Left lung (tissue), 14 donors: ENCODE measurements at places on chromosomes 1 and 21. TPM values are rescaled to one million over a fixed set of nuclear protein-coding genes. Genes with fewer than 3 reads are reported as not detected.

DNA sequence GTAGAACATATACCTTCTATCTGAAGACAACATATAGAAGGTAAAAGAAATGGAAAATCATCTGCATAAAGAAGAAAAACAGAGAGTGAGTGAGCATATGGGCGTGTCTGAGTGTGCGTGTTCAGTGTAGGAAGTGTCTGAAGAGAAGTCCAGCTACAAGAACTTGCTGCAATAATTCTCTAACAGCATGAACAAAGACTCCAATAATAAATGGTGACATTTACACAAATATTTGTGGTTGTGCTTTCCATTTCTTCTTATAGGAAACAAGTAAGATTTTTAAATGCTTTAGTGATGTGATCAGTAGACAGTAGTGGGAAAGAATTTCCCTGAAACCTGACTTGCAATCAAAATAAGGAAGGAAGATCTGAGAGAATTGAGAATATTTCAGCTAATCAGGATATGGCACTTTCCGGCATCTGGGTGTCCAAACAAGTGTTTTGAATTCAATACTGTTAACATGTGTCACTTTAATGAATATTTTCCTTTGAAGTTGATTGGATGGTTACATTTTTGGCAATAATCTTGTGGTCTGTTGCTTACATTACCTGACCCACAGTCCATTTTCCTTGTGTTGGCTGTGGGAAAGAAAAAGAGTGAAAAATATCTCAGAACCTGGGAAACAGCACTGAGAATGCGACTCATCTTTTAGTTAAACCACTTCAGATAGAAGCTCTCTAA lies 154.0 kb downstream of the TGFB2 start:
- no peak for DNase-seq

GRCh38 chr1:7683521-7683920 lies 87.6 kb upstream of the VAMP3 start:
- no peak for DNase-seq

DNA sequence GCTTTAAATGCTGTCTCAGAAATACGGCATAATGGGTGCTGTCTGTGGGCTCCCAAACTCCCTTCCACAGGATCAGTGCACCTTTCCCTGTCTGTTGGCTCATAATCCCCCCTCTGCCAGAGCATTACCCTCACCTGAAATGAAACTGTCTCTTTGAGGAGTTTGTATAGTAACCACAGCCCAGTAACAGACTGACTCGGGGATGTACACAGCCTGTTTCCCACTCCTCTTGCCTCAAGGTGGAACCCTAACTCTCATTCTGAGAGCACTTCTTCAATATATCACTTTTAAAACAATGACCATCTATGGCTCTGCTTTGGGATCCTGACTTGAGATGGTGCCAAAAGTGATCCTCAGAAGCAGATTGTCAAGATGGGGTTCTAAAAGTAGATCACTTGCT lies 332.5 kb downstream of the AMY1C start:
- no peak for DNase-seq

GRCh38 chr1:175129997-175130648 lies 62.5 kb downstream of the KIAA0040 start:
- no peak for DNase-seq

GRCh38 chr1:178046591-178047270 lies 47.2 kb upstream of the RASAL2 start:
- no peak for DNase-seq

GRCh38 chr1:29470087-29470787 lies 233.9 kb downstream of the PTPRU start:
- no peak for DNase-seq

GRCh38 chr1:47772960-47773682 lies 224.1 kb downstream of the TRABD2B start:
- DNase-seq: no peak

- DNase-seq: no peak
Observed at GRCh38 chr21:36663033-36663855, 35.7 kb upstream of the SIM2 start.

DNA sequence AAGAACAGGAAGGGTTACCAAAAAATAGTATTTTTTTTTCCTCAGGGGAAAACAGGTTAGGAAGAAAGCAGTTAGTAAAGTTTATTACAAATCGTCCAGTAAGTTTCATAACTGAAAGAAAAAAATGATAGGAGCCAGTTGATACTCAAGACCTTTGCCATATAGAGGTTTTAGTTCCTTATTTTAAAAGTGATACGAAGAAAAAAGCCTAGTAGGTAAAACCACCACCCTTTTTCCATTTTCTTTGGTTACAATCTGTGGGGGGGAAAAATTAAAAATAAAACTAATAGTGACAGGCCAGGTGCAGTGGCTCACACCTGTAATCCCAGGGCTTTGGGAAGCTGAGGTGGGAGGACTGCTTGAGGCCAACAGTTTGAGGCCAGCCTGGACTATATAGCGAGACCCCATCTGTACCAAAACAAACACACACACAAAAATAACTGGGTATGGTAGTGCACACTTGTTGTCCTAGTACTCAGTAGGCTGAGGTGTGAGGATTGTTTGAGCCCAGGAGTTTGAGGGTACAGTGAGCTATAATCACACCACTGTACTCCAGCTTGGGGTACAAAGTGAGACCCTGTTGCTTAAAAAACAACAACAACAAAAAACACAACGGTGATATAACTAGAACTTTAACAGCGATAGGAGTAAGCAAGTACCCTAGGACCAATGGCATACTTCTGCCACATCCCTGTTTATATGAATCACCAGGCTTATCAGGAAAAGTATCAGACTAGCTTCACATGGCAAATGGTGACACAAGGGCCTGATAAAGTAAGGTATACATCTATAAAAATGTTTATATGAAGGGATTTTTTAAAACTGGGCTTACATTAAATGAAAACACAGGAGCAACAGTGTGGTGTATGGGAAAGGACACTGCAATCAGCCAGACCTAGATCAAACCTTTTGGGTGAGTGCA lies 5.4 kb downstream of the TMEM59 start:
- no peak for DNase-seq

GRCh38 chr1:9670085-9670484 lies 18.6 kb downstream of the PIK3CD start:
- no peak for DNase-seq

- DNase-seq: no peak
Observed at GRCh38 chr1:59015708-59016107, 231.9 kb upstream of the JUN start.

DNA sequence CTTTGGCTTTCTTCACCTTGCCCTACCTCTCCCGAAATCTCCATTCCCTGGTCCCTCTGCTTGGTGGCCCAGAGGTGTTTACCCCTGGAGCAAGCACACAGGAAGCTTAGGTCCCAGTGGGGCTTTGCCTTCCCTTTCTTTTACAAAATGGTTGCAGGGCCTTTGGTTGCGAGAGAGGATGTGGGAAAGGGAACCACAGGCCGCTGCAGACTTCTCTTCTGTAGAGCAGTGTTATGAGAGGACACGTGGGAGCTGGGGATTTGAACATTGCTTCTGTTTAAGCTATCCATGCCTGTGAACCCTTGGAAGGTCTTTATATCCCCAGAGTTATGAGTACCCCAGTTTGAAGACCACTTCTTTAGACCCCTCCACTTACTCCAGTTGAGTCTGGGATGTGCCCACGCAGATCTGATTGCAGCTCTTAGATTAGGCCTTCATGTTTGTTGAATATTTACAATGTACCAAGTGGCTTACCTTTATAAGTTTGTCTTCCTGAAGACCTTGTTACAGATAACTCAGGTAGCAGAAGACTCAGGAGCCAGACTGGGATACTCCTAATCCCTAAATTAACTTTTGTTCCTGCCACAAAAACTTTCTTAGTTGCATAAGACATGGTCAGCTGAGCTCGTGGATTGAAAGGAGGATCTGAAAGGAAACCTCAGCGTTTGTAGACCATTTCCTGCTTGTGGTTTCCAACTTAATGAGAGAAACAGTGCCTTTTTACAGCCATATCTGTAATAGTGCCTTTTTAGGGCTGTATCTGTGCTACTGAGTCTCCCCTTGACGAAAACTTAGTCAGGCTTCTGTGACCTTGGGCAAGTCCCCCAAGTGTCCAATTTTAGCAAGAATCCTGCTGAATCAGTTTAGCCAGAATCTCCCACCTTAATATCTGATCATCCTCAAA lies 21.9 kb upstream of the IVNS1ABP start:
- DNase-seq: peak; percentile 64

DNA sequence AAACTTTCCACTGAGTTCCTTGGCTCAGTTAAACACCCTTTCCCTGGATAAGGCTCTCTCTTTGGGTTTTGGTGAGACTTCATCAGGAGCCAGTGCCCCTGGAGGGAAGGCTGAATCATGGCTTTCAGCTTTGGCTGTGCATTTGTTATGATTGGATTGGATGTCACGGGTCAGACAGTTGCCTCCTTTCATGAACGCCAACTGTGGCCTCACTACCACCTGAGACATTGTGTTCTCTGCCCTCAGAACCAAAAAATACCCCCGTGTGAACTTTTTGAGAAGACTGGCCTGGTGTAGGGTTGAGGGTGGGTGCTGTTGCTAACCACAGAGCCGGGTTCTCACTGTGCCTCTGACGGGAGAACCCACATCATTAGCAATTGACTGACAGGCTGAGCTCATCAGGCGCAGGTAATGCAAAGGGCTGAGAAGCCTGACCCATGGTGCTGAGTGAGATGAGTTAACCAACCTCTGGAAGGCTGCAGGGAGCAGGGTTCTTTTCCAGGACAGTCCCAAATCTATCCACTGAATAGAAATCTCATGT lies 65.6 kb downstream of the HHAT start:
- no peak for DNase-seq

DNA sequence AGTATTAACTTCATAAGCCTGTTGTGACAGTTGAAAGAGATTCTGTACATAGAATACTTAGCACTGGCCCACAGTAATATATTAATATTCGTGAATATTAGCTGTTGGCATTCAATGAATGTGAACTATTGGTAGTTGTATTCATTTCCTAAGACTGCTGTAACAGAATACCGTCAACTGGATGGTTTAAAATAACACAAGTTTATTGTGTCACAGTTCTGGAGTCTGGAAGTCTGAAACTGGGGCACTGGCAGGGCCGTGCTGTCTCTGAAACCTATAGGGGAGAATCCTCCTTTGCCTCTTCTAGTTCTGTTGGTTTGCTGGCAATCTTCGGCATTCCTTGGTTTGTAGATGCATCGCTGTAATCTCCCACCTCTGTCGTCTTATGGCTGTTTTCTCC lies 47.5 kb downstream of the OLFML3 start:
- no peak for DNase-seq

DNA sequence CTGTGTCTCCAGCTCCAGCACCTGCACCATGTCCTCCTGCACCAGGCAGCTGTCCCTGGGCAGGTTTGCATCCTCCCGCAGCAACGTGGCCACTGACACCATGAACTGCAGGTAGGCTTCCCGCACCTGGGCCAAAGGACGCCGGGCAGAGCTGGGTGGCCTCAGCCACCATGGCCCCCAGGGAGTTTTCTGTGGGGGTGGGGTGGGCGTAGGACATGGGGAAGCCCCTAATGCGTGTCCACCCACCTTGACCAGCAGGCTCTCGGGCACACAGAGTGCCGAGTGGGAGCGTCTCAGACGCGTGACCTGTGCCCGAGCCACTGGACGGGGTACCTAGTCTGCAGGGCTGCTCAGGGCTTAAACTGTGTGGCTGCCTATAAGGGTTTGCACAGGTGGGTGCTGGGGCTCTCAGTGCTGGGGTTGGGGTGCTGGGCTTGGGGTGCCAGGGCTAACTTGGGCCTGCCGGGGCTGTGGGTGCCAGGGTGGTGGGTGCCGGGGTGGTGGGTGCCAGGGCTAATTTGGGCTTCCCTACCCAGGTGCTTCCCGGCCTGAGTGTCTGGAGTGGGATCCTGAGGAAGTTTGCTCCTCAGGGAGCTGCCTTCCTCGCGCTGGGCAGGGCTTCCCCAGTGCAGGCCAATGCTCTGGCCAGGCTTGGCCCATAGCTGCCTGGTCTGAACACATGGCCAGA lies 17.7 kb downstream of the PRXL2B start:
- no peak for DNase-seq

- DNase-seq: no peak
Observed at GRCh38 chr1:82813386-82813785, 1012.7 kb downstream of the ADGRL2 start.

DNA sequence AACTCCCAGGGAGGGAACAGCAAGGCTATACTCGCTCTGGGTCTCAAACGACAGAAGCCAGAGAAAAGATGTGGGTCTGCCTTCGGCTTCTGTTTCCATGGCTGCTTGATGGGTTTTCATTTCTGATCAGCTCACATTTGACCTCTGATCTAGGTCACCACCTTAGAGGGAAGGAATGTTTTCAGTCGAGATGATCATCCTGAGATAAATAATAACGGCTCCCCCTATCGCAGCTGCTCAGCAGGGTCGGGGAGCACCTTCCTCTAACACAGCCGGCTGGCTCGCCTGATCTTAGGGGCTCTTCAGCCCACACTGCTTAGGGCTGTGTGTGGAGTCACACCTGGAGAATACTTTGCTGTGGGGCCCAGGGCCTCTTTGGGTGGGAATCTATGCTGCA lies 53.1 kb upstream of the ZNF648 start:
- no peak for DNase-seq

DNA sequence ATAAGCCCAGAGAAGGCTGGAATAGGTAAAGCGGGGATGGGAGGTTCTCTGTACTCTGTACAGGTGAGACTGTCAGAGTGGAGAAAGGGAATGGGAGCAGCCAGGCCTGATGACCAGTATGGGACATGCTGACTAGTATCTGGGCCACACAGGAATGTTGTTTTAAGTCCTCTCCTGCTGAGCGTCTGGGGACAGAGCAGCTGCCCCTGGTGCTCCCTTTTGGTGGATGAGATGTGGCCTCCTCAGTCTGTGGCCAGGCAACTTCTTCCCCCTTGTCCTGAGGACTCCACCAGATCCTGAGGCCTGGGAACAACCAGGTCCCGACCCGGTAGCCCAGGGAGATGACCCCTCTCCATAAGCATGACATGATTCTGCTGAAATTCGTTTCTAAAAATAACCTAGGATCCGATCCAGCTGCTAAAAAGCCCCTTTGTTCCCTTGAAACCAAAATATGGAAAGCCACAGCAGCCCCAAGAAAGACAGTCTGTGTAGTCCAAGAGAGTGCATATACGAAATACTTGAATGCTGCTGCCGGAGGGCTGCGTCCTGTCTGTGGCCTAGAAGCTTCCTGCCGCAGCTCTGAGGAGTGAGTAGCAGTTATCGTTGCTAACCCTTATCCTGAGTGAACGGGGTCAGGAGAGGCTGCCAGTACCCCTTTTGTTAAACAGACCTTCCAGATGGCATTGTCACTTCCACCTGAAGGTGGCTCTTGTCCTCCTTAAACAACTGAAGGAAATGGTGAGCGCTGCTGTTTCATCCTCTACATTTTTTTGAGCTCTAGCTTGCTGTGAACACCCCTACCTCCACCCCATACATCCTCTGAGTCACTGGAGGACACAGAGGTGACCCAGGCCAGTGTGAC lies 47.1 kb downstream of the ATP2B4 start:
- DNase-seq: peak; percentile 51

DNA sequence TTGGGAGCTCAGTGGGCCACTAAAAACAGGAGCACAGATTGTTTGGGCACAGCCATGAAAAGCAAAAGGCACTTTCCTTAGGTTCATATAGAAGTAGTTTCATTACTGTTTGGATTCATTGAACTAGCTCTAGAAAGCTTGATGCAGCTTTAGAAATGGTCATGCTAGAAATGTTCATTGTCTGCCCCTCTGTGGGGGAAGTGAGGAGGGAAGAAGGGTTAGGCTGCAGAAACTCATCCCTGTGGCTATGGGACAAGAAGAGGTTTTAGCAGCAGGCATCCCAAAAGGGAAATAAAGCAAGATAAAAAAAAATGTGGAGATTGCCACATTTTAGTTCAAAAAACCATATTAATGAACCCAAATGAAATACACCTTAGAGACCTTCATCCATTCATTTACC lies 359.6 kb upstream of the PTBP2 start:
- no peak for DNase-seq

The SPRR1A gene
- polyA plus RNA-seq: not detected

The DCST2 gene
- polyA plus RNA-seq: 2.4 TPM

The ICOSLG gene
- polyA plus RNA-seq: 1.8 TPM

The SPRR5 gene
- not detected for polyA plus RNA-seq

The PKP1 gene
- 0.18 TPM for polyA plus RNA-seq

The EFHD2 gene
- 11.9 TPM for polyA plus RNA-seq

The PPIAL4G gene
- polyA plus RNA-seq: 0.18 TPM
